ENCODE measurements at places on chromosomes 2 and 18.

DNA sequence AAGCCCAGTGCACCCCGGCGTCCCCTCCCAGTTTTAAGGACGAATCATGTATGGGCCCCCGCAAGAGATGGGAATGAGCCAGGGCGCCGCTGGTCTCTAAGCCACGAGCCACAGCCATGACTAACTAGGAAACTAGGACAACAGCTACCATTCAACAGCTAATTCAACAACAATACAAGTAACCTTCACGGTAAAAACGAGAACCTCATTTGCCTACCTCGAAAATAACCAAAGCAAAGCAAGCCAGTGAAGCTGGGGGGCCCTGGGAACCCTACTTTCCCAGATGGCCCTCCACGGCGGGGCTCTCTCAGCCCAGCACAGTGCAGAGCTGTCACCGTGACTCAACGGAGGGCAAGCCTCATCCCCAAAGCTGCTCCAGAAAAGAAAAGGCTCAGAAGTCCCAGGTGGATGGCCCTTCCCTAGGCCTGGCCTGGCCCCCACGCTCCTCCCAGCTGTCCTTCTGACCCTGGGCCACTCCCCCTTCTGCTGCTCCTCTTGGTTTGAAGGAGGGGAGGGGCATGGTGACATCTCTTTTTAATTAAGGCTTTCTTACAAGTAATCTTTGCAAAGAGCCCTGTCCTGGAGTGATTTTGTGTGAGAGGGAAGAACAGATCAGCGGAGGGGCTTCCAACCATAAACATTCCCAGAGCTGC is 126.3 kb downstream of the HDAC4 start:
- DNase-seq: peak; percentile 84

DNA sequence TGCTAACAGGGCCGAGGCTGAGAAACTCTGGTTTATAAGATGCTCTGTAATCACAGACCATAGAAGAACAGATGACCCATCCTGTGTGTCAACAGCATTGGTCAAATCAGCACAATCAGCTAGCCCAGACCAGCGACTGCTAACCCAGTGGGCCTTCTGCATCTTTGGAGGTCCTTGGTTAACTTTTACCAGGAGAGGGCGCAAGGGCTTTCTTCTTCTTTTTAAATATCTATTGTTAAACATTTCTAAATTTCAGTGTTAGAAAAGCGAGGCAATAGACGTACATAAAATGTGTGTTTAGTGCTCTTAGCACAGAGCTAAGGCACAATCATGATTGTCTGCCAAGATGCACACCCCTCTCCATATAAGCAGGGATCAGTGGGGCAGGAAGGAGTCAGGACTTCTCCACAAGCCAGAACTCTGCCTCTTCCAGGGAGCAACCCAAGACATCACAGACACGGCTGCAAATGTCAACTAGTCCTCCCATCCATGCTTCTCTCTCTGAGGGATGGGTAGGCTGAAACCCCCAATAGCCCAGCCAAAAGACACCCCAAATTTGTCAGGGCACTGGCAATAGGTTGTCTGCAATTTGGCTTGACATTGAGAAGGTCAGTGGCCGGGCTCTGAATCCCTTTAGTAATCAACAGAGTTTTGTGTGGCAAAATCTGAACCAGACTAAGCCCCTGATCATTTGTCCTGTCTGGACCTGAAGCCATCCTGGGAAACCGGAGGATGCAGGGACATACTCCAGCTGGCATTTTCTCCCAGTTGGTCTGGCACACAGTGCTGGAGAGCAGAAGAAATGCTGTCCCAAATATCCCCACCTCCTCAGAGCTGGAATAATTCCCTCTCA is 188.2 kb downstream of the BCL2 start:
- DNase-seq: peak; percentile 12

GRCh38 chr18:60675801-60676200 is 303.2 kb upstream of the MC4R start:
- no peak for DNase-seq

- no peak for DNase-seq
Observed at GRCh38 chr18:48887905-48888772, 62.6 kb downstream of the SMAD7 start.

DNA sequence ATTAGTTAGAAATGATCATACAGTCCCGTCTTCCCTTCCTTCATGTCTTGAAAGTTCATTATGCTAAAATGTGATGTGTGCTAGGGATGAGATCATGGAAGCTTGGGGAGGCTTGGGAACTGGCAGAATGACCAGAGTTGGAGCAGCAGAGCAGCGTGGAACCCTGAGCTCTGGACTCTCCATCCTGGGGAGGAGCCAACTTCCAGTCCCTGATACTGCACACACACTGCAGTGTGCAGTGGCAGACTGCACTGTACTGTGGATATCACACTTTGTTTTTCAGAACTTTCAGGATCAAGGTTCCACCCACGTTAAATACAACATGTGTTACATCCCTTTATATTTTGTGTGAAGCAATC is 27.3 kb upstream of the GREB1 start:
- no peak for DNase-seq

DNA sequence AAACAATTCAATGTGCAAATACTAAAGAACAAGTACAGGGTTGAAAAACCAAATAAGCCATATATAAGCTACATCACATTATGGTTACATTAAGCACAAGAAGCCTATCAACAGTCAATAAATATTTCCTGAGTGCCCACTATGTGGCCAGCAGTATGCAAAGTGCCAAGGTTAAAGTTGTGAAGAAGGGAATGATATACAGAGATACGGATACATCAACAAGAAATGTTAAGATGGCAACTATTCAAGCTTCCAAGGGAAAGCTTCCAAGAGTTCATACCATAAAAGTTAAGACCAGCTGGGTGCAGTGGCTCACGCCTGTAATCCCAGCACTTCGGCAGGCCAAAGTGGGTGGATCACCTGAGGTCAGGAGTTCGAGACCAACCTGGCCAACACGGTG is 14.0 kb downstream of the DYM start:
- DNase-seq: no peak

Measured in astrocyte (in vitro differentiated cells and primary cell).